SK-N-SH (cell line): ENCODE measurements at places on chromosomes 13 and 19. TPM values are rescaled to one million over a fixed set of nuclear protein-coding genes. Genes with fewer than 3 reads are reported as not detected.
A peak's percentile ranks its signal among the peaks of the same experiment; 100 is the strongest.

DNA sequence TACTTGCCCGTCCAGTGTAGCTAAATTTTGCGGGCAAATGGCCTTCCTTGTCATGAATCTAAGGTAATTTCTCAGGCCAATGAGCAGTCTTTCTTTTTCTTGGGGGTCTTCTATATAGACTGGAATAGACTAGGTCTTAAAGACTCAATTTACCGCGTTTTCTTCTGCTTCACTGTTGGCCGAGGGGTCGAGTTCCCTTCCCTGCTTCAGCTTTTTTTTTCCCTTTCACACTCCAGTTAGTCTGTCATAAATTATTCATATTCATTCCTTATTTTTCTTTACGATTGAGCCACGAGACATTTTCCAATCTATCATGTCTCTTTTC, 276 bp downstream of the ALG11 start:
- no peak for DNase-seq

Gene ZNF429
- polyA plus RNA-seq: 5.6 and 8.3 TPM in 2 replicates

DNA sequence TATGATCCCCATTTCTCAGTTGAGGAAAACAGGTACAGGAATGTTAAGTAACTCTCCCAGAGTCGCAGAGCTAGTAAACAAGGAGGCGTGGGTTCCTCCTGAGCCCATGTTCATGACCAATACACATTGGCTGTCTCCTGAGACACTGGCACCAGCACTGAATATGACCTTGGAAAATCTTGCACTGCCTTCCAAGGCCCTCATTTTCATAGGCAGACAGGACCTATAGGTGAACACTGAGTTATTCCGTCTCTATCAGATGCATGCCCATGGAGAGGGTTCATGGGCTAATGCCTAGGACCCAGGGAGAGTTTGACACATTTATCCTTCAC, 504.8 kb downstream of the RFC3 start:
- no peak for DNase-seq

Gene ZNF836
- polyA plus RNA-seq: 1.6 and 2.3 TPM in 2 replicates

Gene ZNF726
- polyA plus RNA-seq: 3.4 and 4.3 TPM in 2 replicates

DNA sequence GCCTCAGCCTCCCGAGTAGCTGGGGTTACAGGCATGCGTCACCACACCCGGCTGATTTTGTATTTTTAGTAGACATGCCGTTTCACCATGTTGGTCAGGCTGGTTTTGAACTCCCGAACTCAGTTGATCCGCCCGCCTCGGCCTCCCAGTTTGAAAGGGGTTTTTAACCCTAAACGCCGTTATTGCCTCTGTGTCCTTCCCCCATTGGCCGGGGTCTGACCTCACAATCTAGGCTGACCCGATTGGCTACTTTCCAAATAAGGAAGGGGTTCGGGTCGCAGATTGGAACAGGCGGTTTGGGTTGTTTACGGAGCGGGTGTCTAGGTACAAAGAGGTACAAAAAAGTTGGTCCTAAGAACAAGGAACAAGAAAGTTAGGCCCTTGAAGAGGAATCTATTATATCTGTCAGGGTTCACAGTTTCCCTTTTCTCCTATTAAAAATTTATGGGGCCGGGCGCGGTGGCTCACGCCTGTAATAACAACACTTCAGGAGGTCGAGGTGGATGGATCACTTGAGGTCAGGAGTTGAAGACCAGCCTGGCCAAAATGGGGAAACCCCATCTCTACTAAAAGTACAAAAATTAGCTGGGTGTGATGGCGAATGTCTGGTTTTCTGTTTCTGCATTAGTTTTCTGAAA, 1.0 kb downstream of the ZNF253 start:
- DNase-seq: peak; percentile 52

Gene DNAJC15
- polyA plus RNA-seq: 13.6 and 18.4 TPM in 2 replicates

Gene CPB2
- not detected in 2 replicates for polyA plus RNA-seq

- no peak for DNase-seq
Measured at GRCh38 chr19:10104665-10105508, 1.3 kb upstream of the PPAN start.

Gene PLIN5
- 0.59 and 0.68 TPM in 2 replicates for polyA plus RNA-seq

DNA sequence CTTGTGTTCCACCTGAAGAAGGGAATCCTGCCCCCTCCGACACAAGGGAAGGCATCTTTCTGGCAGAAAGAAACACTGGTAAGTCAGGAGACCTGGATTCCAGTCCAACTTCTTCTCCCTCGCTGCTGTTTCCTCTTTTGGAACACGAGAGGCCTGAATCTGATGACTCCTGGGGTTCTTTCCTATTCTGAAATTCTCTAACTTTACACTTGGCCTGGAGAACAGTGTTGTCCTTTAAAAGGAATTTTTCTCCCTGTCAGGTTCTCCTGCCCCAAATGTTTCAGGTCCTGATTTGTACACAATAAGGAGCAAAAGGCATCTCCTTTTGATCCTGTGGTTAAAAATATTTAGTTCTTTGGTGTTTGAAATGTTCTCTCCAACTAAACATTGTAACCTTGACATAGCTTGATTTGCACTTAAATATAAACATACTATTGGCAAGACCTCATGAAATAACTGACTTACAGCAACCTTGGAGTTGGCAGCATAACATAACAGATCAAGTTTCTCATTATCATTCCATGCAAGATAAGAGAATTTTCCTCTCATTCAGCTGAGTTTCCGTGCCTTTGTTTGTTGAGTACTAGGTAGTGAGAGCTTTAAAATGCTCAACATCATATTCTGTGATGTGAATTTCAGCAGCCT, 244.8 kb downstream of the COG6 start:
- no peak for DNase-seq
